ENCODE measurements at places on chromosomes 1 and 21.

DNA sequence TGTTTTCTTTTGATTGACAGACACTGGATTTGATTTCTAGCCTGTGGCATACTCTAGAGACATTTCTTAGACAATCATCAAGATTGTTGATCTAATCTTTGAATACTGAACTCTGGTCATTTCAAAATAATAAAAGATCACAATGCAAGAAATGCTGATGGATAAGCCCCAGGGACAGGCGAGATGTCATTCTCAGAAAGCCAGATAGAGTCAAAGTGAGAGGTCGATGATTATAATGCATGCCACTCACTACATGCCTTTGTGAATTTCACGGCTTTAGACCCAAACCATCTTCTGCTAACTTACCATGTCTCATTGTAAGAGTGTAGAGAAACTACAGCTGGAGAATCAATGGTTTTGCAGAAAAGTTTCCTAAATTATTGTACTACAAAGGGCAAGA is 257.1 kb downstream of the DYRK1A start:
- ATAC-seq: no peak

DNA sequence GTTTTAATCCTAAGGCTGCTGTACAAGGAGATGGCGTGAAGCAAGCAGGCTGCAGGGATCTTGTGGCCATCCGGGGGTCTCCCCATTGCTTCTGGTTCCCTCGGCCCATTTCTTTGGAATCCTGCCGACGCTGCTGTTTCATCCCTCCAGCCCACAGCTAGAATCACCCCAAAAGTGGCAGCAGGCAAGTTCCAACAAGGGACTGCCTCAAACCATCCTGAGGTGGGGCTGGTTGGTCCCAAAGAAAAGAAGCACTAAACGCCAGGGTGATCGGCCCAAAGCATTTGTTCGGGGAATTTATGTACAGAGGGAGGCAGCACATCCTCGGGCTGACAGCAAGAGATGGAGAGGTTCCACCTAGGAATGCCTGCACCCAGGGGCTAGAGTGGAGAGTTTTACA is 4.5 kb upstream of the MIB2 start:
- no peak for ATAC-seq

GRCh38 chr1:1069056-1069710 is 4.9 kb downstream of the RNF223 start:
- ATAC-seq: peak; percentile 26

DNA sequence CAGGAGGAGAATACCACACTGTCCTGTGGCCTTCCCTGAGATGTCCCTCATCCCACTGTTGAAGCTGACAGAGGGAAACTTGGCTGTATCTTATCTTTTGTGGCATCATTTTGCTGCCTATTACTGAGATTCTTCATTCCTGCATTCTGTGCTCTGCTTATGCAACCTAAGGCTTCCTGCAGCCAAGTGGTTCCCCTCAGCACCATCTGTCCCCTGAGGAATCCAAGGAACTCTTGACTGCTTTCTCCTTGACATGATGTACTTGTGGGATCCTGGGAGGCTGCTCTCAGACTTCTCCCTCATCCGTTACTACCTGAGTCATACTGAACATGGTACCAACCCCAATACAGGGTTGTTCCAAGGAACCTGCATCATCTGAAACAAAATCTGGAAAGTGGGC is 21.1 kb upstream of the RIMKLA start:
- no peak for ATAC-seq

DNA sequence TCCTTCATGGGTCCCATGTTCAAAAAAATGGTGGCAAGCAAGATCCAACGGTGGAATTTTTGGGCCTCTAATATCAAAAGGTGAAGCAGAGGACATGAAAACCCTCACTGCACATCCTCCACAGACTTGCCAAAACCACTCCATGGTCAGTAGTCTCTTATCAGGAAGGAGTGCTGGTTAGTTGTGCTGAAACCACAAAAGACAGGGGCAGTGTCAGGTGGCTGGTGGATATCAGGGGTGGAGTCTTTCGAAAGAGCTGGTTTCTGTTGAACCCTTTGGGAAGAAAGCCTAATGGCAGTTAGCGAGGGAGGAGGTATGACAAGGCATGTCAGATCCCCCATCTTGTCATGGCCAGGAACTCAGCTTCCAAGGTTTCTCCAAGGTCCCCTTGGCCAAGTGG is 395.9 kb upstream of the CAMK1G start:
- no peak for ATAC-seq

DNA sequence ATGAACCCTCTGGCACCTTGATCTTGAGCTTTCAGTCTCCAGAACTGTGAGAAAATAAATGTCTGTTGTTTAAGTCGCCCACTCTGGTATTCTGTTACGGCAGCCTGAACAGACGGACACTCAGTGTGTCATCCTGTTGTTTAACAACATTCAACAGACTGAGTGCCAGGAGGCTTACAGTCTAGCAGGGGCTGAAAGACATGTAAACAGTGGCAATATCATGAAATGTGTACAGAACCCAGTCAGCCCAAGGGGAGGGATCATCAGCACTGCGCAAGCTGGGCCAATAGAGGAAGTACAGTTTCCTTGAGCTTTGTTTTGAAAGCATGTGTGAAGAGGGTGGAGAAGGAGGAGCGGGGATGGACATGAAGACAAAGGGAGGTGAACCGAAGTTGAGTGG is 13.6 kb downstream of the DIP2A start:
- no peak for ATAC-seq

- ATAC-seq: no peak
Observed at GRCh38 chr1:172229942-172230341, 190.5 kb upstream of the C1orf105 start.

GRCh38 chr1:171052977-171053376 is 37.7 kb upstream of the FMO3 start:
- ATAC-seq: no peak

- no peak for ATAC-seq
Observed at GRCh38 chr1:232568906-232569553, 60.9 kb downstream of the SIPA1L2 start.

- no peak for ATAC-seq
Observed at GRCh38 chr1:189151361-189151760, 1326.3 kb downstream of the BRINP3 start.
